ENCODE measurements at places on chromosomes 16 and 17.

- H3K27me3 ChIP-seq = no peaks in the 10 kb centered on the region
- H3K27ac ChIP-seq = no peak overlapping the region
- no peaks in the 10 kb centered on the region for H3K36me3 ChIP-seq
Observed at GRCh38 chr17:50190293-50190602, 11.2 kb downstream of the COL1A1 start.

DNA sequence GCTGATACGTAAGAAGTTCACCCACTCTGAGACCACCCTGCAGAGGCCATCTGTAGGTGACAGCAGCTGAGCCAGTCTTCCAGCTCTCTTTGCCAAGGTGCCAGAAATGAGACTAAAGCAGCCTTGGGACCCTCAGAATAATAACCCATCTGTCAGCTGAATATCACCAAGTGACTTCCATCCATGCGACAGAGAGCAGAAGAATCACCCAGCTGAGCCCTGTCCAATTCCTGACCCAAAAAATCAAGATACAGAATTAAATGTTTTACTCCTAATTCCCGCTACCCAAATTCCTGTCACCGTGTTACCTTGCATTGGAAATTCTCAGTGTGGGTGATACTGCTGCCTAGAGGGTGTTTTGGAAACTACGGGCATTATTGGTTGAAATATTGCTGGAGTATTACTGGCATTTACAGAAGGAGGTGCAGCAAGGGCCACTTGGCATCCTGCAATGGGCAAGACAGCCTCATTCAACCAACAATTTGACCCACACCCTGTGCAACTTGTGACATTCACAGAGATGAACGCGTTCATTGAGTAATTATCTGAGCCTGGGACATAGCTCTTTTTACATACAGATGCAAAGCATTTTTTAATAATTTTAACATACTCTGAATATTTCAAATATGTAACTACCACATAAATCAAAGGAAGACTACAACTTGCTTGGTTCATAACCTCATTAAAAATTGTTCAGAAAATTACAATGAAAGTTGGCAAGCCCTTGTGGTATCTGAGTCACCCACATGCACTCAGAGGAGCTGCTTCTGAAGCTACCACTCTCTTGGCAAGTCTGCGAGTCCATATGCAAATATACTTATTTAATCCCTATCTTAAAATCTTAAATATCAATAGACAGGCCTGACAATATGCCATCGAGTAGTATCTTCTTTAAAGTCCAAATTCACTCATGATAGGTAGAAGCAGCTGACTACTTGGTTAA lies 126.6 kb downstream of the C16orf95 start:
- no peaks in the 10 kb centered on the region for H3K27me3 ChIP-seq
- no peak overlapping the region for H3K27ac ChIP-seq
- no peaks in the 10 kb centered on the region for H3K36me3 ChIP-seq
- peak; percentile 48 for DNase-seq

DNA sequence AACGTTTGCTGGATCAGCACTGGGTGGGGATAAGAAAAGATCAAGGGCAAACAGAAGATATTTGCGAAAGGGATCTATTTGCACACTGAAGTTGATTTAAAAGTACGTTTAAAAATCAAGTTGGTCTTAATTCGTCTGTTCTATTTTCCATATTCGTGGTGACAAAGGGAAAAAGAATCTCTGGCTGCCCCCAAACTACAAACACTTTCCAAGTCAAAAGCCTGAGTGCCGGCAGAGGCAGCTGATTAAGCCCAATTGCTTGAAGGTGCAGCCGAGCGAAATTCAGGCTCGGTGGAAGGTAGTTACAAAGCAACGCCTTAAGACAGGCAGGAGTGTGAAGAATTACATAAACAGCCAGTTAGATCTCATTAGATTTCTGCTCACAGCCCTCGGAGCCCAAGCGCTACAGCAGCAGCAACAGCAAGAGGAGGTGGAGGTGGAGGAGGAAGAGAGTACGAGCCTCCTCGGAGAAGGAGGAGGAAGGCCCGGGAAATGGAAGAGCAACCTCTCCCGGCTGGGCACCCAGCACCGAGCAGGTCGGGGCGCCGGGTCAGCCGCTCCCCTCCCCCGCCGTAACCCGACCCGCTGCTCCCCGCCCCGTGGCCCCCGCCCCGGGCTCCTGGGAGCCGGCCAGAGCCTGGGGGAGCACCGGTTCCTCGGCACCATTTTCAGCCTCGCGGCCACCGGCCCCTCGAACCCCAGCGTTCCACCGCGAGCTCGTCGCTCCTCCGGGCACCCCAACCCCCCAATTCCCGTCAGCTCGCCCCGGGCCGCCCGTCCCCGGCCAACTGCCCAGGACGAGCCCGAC lies 890 bp downstream of the TOB1 start:
- H3K36me3 ChIP-seq = peaks cover 6% of the 10 kb centered on the region
- peak overlapping the region; percentile 80 for H3K27ac ChIP-seq
- DNase-seq = peak; percentile 68
- peaks cover 17% of the 10 kb centered on the region for H3K4me1 ChIP-seq

- H3K27ac ChIP-seq = no peak overlapping the region
- H3K4me3 ChIP-seq = no peak overlapping the region
- peaks cover 7% of the 10 kb centered on the region for H3K4me1 ChIP-seq
- peaks cover 26% of the 10 kb centered on the region for H3K27me3 ChIP-seq
- no peak for DNase-seq
Observed at GRCh38 chr17:43915559-43915958, 8.2 kb upstream of the MPP2 start.

GRCh38 chr17:57487573-57487972 lies 231.2 kb downstream of the MSI2 start:
- no peak overlapping the region for H3K27ac ChIP-seq
- no peaks in the 10 kb centered on the region for H3K27me3 ChIP-seq
- no peaks in the 10 kb centered on the region for H3K36me3 ChIP-seq
- H3K4me3 ChIP-seq = no peak overlapping the region

- H3K27ac ChIP-seq = no peak overlapping the region
- no peaks in the 10 kb centered on the region for H3K27me3 ChIP-seq
- H3K36me3 ChIP-seq = no peaks in the 10 kb centered on the region
- DNase-seq = peak; percentile 36
- H3K4me1 ChIP-seq = 0 out of 2 replicates have a peak, but pooled peaks cover 5% of the 10 kb centered on the region
Observed at GRCh38 chr17:17139972-17140589, 66.1 kb downstream of the PLD6 start.
